MV-4-11 (cell line): ENCODE measurements at places on chromosomes 1 and 21.

GRCh38 chr1:48558366-48558765, 86.4 kb upstream of the SPATA6 start:
- no peak for DNase-seq

DNA sequence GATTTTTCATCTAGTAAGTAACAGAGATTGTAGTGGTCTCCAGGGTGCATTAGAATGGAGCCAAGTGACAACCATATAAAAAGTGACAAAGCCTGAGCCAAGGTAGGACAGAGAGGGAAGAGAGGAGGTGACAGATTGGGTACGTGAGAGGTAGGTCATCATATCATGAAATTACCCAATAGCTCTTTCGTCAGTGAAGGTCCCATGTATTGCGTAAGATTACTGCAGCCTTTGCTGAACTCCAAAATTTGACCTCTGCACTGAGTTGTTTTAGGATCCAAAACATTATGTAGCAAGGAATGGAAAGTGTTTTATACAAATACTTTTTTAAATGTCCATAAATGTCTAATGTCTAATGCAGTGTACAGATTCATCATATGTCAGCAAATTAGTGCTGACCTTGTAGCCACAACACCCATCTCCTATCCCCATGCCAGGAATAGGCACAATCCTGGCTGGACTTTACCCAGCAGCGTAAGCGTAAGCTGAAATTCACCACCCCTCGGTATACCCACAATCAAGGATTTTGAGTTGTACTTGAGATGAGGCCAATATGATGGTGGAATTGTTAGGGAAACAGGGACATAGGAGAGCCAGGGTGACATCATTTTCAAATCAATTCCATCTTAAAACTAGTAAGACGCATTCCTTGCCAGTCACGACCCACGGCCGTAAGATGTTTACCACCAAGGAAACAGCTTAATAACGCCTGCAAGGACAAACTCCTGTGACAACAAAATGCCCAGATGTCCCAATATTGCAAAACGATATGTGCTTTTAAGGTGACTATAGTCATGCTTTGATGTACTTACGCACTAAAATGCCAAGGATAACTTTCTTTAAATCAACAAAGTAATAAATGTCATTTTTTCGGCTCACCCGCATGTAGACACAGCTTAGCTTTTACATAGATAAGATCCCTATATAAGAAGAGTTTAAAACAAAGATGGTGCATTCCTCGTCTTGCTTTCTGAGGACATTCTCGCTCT, 38.1 kb upstream of the GREM2 start:
- DNase-seq = peak; percentile 25

DNA sequence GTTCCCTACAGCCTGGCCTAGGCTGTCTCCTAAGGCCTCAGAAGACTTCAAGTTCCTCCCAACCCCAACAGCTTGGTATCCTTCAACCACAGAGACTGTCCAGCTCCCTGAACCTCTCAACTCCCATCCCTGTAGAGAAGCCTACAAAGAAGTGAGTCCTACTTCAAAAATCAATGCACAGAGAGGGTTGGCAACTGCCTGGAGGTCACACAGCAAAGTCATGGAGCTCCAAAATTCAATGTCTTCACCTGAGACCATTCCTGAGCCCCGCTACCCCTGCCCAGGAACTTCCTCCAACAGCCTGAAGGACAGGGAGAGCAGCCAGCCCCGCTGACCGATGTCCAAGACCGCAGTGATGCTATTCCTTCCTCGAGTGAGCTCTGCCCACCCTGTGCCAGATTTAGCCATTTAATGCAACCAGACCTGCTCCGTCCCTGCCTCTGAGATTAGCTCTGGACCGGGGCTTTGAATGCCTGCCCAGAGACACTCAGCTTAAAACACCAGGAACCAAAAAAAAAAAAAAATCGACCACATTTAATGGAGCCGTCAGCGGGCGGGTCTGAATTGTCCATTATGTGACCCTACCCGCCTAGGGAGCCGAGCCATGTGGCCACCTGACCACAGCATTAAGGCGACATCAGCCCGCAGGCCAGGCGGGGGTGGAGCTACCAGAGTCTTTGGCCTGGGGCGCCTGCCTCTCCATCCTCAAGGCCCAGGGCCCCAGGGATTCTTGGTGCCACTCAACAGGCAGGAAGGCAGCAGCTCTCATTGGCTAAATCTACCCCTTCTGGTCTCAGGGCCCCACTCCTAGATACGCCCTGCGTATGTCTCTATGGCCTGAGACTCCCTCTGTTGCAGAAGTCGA, 148.6 kb downstream of the SYF2 start:
- DNase-seq = peak; percentile 78

DNA sequence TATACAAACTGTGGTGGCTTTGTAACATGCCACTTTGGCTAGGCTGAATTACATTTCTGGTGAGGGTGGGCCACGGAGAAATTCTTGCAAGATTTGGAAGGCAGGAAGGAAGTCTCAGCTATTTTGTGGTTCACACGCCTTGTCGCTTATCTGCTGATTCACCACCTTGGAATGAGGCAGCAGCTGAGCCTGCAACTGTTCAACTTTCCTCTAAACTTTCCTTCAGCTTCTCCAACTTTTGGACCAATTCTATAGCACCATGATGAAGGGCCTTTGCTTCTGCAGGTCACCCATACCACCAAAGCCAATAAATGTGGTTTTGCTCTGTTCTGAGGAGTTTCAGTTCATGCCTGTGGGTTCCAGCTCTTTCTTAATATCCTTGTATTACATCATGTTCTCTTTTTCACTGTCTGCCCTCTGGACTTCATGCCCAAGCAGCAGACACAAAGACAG, 337.6 kb upstream of the SNX7 start:
- DNase-seq = peak; percentile 99

GRCh38 chr1:64006276-64007051, 197.0 kb upstream of the UBE2U start:
- no peak for DNase-seq
